ENCODE measurements at places on chromosomes 12 and 14.

DNA sequence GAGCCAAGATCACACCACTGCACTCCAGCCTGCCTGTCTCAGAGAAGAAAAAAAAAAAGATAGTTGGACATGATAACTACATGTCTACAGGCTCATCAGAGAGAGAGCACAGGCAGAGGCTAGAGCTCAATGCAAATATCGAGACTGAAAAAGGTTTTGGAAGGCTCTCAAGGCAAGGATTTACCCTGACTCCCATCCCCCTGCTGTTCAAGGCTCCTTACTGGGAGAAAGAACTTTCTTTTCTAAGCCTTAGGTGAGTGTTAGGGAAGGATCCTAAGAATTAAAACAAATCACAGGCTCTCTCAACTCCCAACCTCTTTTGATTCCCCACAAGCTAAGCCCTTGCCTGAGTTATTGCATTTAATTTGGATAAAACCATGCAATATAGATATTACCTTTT, 525.1 kb downstream of the DIO2 start:
- DNase-seq = no peak

DNA sequence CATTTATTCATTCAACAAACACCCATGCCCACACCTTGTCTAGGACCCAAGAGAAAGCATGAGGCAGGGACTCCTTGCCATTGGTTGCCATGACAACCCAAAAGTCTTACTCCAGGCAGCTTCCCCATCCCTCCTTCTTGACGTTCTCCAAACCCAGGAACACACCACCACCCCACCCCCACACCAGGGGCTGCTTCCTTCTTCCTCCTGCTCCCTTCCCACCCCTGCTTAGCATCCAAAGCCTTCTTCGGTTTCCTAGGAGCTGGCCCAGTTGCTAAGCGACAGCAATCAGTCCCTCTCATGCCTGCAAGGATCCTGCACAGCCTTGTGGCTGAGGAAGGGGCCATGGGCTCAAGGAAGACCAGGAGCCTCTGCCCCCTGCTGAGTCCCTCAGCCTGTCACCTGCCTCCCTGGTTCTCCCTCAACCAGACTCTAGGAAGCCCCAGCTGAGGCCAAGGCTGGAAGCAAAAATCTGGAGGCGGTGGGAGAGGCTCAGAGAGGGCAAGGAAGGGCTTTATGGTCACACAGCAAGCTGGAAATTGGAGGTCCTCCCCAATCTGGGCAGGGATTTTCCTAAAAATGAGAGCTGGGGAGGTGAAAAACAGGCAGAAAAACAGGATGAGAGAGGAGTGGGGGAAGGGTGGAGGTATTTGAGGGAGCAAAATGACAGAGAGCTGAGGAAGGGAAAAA, 15.4 kb downstream of the RASAL1 start:
- no peak for DNase-seq

DNA sequence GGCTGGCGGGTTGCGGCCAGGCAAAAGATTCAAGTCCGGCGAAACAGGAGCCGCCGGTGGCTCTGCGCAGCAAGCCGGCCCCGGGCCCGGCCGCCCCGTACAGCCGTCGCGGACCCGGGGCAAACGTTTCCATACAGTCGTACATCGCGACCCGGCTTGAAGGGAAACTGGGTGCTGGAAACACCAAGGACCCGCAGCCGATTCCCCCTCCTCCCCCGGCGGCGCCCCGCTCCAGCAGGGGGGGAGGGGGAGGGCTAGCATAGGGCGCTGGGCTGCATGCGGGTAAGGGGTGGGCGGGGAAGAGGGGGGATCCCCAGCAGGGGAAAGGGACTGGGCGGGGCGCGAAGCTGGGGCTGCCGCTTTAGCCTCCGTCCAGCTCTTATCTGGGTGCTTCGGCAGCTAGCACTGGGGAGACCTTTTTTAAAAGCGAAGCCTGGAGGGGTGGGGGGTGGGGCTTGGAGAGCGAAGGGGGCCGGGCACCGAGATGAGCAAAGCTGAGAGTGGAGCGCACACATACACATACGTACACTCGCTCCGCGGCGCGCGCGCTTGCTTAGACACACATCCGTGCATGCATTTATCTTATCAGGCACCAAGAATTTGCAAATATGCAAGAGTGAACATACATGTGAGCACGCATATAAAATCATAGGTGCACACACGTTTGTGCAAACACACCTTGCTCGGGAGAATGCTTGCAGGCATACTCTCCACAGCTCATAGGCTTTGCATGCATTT, 11.9 kb downstream of the RARG start:
- DNase-seq = no peak

DNA sequence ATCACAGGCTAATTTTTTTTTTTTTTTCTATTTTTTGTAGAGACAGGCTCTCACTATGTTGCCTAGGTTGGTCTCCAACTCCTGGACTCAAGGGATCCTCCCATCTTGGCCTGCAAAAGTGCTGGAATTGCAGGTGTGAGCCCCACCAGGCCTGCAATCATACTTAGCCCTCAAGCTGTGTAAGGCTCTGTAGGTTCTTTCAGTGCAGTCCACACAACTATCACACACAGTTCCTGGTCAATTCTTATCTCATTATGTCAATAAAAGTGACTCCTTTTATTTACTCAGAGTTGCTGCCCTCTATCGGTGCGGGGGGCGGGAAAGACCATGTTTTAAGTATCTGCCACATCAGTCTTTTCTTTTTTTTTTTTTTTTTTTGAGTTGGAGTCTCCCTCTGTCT, 29.0 kb downstream of the SLC2A3 start:
- DNase-seq = no peak

GRCh38 chr12:65952737-65953209, 128.5 kb downstream of the HMGA2 start:
- DNase-seq = no peak

- DNase-seq = no peak
These were observed 29.3 kb downstream of the SLC38A2 start for GRCh38 chr12:46343118-46343852.

GRCh38 chr12:3364661-3365462, 126.1 kb upstream of the PRMT8 start:
- no peak for DNase-seq

DNA sequence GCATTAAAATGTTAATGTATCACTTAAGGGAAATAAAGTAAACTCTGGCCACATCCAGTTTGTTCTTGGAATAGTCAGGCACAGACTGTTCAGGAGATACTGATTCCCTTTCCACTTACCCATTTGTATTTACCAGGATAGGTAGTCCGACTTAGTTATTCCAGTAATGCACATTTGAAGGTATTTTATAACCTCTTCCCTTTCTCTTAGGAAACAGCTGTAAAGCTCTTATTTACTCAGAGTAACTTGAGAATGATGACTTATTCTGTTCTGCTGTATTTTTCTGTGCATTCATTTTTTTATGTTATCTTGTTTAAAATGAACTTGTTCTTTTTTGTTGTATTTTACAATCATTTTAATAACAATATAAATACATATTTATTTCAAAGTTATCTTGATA, 78.0 kb downstream of the METTL25 start:
- no peak for DNase-seq

DNA sequence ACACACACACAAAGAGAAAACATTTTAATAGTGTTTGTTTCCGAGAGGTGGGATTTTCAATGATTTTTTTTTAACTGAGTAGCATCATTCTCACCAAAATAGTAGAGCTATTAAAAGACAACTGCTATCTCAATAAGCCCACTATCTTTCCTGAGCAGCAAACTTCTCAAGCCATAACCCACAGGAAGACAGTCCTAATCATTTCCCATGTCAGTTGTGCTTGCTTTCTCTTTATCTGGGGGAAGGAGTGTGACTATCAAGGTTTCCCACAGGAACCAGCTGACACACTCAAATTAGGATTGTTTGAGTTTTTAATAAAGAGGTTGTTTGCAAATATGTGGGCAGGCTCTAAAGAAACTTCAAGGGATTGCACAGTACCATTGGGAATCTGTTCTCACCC, 4.9 kb upstream of the MAX start:
- DNase-seq = no peak

DNA sequence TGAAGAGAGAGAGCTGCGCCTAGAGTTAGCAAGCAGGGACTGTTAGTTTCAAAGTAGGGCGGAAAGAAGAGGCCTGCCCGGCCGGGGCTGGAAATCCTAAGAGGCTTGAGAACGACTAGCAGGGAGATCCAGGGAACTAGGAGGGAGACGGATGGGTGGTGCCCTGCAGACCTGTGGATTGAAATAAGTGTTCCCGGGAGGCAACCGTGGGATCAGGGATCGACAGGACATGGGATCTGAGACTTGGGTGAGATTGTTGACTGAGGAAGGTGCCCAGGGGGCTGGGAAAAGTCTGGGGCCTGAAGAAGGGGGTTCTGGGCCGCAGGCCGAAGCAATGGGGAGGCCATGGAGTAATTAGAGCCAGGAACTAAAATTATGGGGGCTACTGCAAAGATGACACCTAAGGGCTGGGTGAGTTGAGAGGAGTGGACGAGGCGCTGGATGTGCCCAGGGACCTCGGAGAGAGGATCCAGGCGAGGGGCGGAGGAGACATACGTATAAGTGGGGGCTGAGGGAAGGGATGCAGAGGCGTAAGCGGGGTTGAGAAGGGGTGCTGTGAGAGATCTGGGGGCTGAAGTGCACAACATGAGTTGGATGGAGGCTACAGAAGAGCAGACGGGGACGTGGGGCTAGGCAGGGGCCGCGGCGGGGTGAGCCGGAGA, 635 bp downstream of the LTA4H start:
- no peak for DNase-seq

- no peak for DNase-seq
These were observed 26.9 kb downstream of the DAAM1 start for GRCh38 chr14:59215322-59215721.

DNA sequence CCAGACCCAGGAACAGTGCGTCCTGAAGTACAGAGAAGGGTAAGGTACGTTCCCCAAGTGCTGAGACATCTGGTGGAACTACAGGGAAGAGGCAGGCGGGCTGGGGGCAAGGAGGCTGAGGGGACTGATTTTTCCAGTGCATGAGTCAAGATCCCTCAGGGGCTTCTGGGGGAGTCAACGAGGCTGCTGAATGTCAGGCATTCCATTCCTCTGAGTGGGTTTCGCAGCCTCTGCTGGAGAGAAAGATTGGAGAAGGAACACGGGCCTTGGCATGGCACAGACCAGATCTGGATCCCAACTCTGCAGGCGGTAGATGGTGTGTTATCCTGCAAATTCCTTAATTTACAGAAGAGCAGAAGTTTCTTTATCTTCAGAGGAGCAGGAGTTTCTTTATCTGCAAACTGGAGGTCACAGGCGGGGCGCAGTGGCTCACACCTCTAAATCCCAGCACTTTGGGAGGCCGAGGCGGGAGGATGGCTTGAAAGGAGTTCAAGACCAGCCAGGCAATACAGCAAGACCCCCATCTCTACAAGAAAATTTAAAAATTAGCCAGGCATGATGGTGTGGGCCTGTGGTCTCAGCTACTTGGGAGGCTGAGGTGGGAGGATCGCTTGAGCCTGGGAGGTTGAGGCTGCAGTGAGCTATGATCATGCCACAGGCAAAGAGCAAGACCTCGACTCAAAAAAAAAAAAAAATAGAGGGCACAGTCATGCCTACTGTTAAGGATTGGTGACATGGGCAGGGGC, 132.6 kb upstream of the MAP1LC3B2 start:
- DNase-seq = no peak

GRCh38 chr12:57514720-57515407, 5.5 kb downstream of the DDIT3 start:
- no peak for DNase-seq

GRCh38 chr12:70154087-70154638, 89.1 kb upstream of the CNOT2 start:
- DNase-seq = no peak

DNA sequence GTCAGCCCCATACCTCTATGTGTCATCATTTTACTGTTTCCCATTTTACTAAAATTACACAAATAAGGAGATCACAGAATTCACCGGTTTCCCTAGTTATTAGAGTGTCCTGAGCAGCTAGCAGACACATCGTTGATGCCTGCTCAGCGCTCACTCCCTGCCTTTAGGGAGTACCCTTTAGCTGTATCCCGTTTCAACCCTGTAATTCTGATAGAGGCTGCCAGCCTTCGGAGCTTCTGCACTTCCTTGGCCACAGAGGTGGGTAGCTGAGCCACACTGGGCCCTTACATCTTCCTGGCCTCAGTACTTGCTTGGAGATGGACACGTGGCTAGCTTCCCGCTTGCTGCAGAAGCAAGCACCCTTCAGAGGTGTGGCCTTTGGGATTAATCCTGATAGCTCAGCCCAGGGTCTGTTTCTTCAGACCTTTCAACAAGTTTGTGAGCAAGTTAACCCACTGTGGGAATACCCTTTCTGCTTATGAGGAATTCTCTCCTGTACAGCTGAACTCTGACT, 14.3 kb upstream of the FBXW8 start:
- DNase-seq = no peak

DNA sequence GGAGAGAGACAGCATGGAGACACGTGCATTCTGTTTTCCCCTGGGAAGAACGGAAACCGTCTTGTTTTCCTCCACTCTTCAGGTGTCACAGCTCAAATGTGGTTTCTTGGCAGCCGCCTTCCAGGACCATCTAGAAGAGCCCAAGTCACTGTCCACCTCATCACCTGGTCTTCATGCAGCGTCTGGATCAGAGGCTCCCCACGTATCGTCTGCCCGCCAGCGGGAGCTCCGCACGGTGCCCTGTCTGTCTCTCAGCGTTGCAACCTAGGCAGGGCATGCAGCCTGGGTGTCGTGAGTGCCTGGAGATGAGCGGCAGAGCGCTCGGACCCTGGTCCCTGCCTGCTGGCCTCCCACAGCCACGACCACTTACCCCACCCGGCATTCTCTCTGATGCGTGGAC, 117.5 kb downstream of the PIWIL1 start:
- no peak for DNase-seq

DNA sequence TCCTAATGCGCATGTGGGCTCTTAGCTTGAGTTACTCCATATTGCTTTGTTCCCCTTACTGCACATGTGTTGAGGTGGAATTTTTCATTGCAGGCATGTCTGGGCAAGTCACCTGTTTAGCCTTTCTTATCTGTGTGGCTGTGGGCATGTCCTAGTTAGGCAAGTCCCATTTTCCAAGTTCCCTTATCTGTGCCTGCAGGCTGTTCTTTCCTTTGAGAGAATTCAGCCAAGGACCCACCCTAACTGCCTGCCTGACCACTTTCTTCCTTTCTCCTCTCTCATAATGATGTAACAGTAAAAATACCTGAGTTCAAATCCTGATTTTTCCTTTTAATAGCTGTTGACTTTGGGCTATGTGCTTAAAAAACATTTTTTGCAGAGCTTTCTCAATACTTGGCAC, 870.6 kb downstream of the NRXN3 start:
- no peak for DNase-seq

GRCh38 chr14:93183596-93184317, 940 bp downstream of the MOAP1 start:
- no peak for DNase-seq

DNA sequence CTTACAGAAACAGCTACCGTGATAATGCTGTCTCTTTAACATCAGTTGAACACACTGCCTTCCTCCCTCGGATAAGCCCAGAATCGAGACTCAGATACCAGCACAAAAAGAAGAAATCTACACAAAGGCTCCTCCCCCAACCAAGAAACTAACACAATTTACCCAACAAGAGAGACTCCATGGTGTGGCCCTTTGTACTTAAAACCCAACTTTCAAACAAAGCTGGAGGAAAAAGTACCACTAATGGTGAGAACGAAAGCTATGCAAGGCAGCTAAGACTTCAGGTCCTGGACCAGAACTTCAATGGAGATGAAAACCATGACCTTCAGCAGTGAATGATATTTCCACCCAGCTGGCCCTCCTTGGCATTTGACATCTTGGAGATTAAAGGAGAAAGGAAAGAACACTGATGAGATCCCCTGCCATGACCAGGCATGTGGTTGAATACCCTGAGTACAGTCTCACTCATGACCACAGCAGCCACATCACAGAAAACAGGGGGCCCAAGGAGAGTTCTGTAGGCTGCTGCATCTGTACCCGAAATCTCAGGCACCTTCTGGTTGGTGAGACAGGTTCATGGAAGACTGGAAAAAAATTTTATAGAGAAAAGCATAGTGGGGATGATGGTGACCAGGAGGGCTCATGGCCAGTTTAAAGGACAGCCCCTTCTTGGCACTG, 36.7 kb downstream of the RBM19 start:
- no peak for DNase-seq
